ENCODE measurements at places on chromosomes 1 and 21.
A peak's percentile ranks its signal among the peaks of the same experiment; 100 is the strongest.

GRCh38 chr21:8991088-8991907 is 1530.1 kb upstream of the TPTE start:
- H3K4me3 ChIP-seq: no peak overlapping the region
- peak; percentile 61 for DNase-seq
- H3K4me1 ChIP-seq: no peaks in the 10 kb centered on the region
- no peaks in the 10 kb centered on the region for H3K36me3 ChIP-seq
- no peak overlapping the region for H3K27ac ChIP-seq
- no peaks in the 10 kb centered on the region for H3K27me3 ChIP-seq

GRCh38 chr21:34890724-34891612 is 158.1 kb downstream of the RUNX1 start:
- no peaks in the 10 kb centered on the region for H3K4me1 ChIP-seq
- 0 out of 2 replicates have a peak, but pooled peaks cover 2% of the 10 kb centered on the region for H3K27me3 ChIP-seq
- H3K27ac ChIP-seq: 0 out of 2 replicates have a peak overlapping the region, but pooled peaks have one; percentile 39
- H3K4me3 ChIP-seq: peak overlapping the region; percentile 65

- no peak overlapping the region for H3K27ac ChIP-seq
- H3K36me3 ChIP-seq: no peaks in the 10 kb centered on the region
Measured at GRCh38 chr1:199821029-199821779, 206.3 kb upstream of the NR5A2 start.

GRCh38 chr21:44549525-44550211 is 1.6 kb downstream of the KRTAP10-2 start:
- no peaks in the 10 kb centered on the region for H3K36me3 ChIP-seq
- DNase-seq: no peak
- H3K27ac ChIP-seq: no peak overlapping the region

GRCh38 chr1:23564529-23565122 is 5.3 kb upstream of the ID3 start:
- H3K4me1 ChIP-seq: peaks cover 59% of the 10 kb centered on the region
- DNase-seq: no peak
- H3K27ac ChIP-seq: peak overlapping the region; percentile 88
- no peak overlapping the region for H3K4me3 ChIP-seq
- no peaks in the 10 kb centered on the region for H3K36me3 ChIP-seq
- H3K27me3 ChIP-seq: no peaks in the 10 kb centered on the region

- DNase-seq: no peak
- no peaks in the 10 kb centered on the region for H3K4me1 ChIP-seq
- no peak overlapping the region for H3K27ac ChIP-seq
- H3K36me3 ChIP-seq: no peaks in the 10 kb centered on the region
- H3K4me3 ChIP-seq: no peak overlapping the region
Measured at GRCh38 chr1:77446841-77447555, 165.2 kb downstream of the AK5 start.

DNA sequence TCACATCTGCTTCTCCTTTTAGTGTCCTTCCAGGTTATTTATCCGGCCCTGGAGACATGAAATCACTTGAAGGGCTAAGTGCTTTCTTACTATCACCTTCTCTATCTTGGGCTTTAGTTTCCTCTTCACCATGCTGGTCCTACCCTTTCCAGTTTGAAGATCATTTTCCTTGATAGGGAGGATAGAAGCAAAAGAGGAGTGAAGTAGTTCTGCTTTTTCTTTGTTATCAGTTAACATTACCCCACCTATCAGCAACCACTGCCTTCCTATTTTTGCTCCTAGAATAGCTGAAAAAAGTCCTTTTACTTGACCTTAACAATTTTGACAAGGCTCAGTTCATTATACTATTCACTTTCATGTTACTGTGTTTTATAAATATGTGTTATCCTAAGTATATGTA is 19.4 kb downstream of the RGL1 start:
- H3K27ac ChIP-seq: no peak overlapping the region
- H3K4me3 ChIP-seq: no peak overlapping the region
- H3K4me1 ChIP-seq: no peaks in the 10 kb centered on the region

DNA sequence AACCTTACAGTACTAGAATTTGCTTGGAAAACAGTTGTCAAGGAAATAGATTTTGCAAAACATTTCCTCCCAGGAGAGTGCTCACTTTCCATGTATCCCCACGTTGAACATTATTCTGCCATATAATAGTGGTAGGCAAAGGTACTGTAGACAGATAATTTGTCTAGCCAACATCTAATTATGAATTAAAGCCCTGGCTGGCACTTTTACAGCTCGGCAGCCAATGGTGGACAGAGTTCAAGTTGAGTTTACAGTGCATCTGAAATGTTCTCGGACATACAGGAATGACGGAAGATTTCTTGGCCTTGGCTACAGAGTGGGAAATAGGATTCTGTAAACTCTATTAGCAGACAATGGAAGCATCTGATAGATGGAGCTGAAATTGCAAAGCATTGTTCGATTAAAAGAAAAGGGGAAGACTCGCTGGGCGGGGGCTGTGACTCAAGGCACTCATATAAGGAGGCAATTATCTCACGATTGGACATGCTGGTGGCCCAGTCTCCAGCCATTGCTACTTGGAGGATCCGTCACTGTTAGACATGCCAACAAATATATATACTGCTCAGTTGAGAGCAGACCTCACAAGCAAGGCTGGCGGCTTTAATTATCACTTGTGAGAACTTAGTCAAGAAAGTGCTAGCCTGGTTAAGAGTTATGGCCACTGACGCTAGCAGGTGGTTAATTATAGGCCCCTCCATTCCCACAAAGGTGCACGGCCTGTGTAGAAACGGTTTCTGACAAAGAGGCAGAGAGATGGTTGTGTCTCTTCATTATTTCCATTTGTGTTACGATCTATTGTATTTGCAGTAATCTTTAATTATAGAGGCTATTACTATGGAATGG is 48.0 kb downstream of the MAN1C1 start:
- H3K36me3 ChIP-seq: no peaks in the 10 kb centered on the region
- DNase-seq: no peak
- H3K4me1 ChIP-seq: no peaks in the 10 kb centered on the region
- no peaks in the 10 kb centered on the region for H3K27me3 ChIP-seq
- no peak overlapping the region for H3K4me3 ChIP-seq
- no peak overlapping the region for H3K27ac ChIP-seq

- H3K4me1 ChIP-seq: no peaks in the 10 kb centered on the region
- no peak overlapping the region for H3K27ac ChIP-seq
- no peak overlapping the region for H3K4me3 ChIP-seq
- no peaks in the 10 kb centered on the region for H3K36me3 ChIP-seq
- no peak for DNase-seq
Measured at GRCh38 chr1:24860841-24861240, 69.2 kb downstream of the RUNX3 start.

DNA sequence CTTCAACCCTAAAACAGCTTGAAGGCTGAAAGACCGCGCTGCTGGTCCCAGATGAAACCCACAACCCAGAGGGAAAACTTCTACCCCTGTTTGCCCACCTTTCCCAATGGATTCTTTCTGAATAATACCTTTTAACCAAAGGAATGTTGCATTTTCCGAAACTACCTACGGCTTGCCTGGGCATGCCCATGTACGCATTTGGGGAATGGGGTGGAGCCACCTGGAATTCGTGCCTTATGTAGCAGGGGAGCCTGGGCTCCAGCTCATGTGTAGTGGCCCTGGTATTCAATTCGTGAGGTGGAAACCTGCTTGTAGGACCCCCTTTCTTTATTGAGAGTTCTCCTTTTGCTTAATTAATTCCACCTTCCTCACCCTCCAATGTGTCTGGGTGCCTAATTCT is 256.6 kb upstream of the RGS18 start:
- no peak overlapping the region for H3K27ac ChIP-seq
- H3K27me3 ChIP-seq: no peaks in the 10 kb centered on the region
- DNase-seq: no peak
- no peaks in the 10 kb centered on the region for H3K36me3 ChIP-seq

DNA sequence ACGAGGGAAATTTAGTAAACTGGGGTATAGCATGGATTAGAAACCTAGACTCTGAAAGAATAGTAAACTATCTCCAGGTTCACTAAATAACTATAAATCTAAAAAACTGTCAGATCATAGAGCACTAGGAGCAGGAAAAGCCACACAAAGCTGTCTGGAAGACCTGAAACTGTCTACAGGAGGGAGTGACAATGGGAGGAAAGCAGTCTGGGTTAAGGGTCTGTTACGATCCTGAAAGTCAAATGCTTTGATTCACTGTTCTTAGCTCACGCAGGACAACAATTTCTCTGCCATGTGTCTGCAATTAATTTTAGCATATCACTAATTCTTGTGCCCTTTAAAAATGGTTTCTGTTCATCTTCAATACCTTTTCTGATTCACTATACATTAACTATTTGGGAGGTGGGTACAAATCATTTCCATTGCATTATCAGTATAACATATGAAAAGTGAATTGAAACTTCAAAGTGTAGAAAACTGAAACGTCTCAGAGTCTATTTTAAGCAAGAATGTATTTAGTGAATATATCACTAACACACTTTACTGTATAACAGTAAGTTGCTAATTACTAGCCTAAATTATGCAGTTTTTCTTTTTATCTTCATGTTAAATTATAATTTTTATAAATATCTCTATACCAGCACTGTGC is 18.4 kb downstream of the CEP170 start:
- DNase-seq: no peak
- H3K27me3 ChIP-seq: no peaks in the 10 kb centered on the region
- H3K27ac ChIP-seq: peak overlapping the region; percentile 18
- H3K4me1 ChIP-seq: peaks cover 4% of the 10 kb centered on the region

DNA sequence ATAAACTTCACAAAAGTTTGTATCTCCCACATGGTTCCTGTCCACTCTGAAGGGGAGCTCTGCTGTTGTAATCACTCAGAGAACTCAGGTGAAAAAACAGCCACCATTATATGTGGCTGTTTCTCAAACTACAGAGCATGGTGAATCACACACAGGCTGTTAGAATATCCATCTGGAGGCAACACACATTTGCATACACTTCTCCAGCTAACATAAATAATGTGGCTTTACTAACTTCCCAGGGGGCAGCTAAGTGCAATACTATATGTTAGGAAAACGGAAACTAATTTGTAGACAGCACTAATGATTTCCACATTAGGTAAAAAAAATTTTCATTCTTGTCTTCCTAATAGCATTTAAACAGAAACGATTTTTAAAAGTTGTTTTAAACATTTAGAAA is 49.3 kb downstream of the PTGFR start:
- DNase-seq: no peak
- H3K4me3 ChIP-seq: no peak overlapping the region
- H3K36me3 ChIP-seq: no peaks in the 10 kb centered on the region
- H3K27me3 ChIP-seq: no peaks in the 10 kb centered on the region
- no peaks in the 10 kb centered on the region for H3K4me1 ChIP-seq

DNA sequence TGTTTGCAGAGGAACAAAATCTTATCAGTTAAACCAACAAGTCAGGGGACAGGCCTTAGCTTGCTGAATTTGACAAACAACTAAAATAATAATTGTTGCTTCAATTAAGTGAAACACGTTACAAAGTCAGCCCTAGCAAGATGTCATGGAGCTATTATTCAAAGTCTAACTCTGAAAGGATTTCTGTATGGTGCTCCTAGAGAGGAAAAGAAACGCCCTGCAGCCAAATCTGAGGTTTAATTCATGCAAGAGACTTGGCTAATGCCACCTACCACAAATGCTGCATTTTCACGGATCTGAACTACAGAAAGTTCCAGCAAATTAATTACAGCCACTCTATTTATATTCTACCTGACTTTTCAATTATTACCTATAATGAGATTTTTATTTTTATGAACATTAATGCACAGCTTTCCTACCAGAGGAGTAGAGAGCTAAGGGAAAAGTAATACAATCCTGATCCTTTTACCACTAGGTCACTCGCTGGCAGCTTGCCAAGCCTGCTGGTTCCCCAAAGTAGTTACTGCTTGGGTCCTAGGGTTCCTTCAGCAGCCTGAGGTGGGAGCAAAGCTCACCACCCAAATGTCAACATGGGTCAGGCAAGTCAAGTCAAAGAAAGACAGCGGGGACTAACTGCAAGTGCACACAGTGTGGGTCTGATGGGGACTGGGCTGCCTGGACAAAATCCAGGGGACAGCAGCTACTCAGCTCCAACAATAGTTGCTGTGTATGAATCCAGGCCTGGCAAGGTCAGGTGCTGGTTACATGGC is 8.5 kb downstream of the COLGALT2 start:
- no peak overlapping the region for H3K4me3 ChIP-seq
- no peak overlapping the region for H3K27ac ChIP-seq
- no peak for DNase-seq

GRCh38 chr21:35775778-35776544 is 284.4 kb downstream of the SETD4 start:
- no peaks in the 10 kb centered on the region for H3K36me3 ChIP-seq
- no peaks in the 10 kb centered on the region for H3K4me1 ChIP-seq

- H3K4me1 ChIP-seq: no peaks in the 10 kb centered on the region
- no peak for DNase-seq
- no peak overlapping the region for H3K4me3 ChIP-seq
- H3K36me3 ChIP-seq: no peaks in the 10 kb centered on the region
Measured at GRCh38 chr1:65044411-65044810, 78.1 kb upstream of the JAK1 start.

DNA sequence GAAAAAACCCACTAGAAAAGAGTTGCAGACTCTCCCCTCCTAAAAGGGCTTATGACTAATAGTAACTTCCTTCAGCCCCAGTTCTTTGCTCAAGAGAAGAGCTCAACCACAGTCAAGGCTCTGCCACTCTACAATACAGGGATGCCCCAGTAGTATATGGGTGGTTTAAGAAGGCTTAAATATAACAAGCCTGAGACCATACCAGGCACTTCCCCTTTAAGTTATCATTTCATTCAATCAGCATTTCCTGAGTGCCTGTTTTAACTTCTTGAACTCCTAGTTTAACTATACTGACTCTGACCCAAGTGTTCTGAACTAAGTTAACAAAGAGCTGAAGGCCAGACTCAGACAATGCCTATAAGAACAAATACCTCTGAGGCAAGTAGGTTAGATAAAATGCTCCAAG is 19.8 kb downstream of the PRPF38A start:
- H3K4me3 ChIP-seq: no peak overlapping the region
- H3K4me1 ChIP-seq: no peaks in the 10 kb centered on the region
- no peaks in the 10 kb centered on the region for H3K27me3 ChIP-seq
- no peak overlapping the region for H3K27ac ChIP-seq

GRCh38 chr1:42259059-42259738 is 75.8 kb downstream of the FOXJ3 start:
- H3K4me1 ChIP-seq: peaks cover 8% of the 10 kb centered on the region
- no peak overlapping the region for H3K4me3 ChIP-seq
- DNase-seq: no peak
- H3K36me3 ChIP-seq: no peaks in the 10 kb centered on the region
- H3K27ac ChIP-seq: 0 out of 2 replicates have a peak overlapping the region, but pooled peaks have one; percentile 5
- H3K27me3 ChIP-seq: no peaks in the 10 kb centered on the region

All from Panc1 (cell line).